Heart left ventricle (tissue), 16 donors: ENCODE measurements at places on chromosomes 3 and 15. TPM values are rescaled to one million over a fixed set of nuclear protein-coding genes. Genes with fewer than 3 reads are reported as not detected.

GRCh38 chr3:197000211-197000610 lies 29.4 kb downstream of the MELTF start:
- no peaks in the 10 kb centered on the region for H3K27me3 ChIP-seq
- no peaks in the 10 kb centered on the region for H3K4me1 ChIP-seq
- H3K4me3 ChIP-seq, result no peak overlapping the region
- peak; percentile 10 for DNase-seq

DNA sequence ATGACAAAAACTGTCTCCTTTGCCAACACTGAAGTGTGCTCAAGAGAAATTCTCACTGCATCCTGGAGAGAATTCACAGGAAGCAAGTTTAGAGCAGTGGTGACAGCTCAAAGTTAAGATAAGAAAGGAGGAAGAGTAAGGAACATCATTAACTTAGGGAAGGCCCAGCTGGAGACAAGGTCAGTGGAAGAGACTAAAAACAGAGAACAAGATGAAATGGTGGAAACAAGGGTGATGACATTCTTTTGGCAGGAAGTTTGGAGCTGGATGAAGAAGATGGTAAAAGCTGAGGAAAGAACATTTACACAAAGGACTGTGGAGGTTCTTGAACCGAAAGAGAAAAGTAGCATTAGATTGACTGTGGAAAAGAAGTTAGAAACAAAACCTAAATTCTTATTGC lies 6.7 kb upstream of the SUCLG2 start:
- H3K36me3 ChIP-seq, result no peaks in the 10 kb centered on the region
- H3K4me3 ChIP-seq, result no peak overlapping the region
- H3K4me1 ChIP-seq, result no peaks in the 10 kb centered on the region

Gene POU1F1
- total RNA-seq, result not detected

DNA sequence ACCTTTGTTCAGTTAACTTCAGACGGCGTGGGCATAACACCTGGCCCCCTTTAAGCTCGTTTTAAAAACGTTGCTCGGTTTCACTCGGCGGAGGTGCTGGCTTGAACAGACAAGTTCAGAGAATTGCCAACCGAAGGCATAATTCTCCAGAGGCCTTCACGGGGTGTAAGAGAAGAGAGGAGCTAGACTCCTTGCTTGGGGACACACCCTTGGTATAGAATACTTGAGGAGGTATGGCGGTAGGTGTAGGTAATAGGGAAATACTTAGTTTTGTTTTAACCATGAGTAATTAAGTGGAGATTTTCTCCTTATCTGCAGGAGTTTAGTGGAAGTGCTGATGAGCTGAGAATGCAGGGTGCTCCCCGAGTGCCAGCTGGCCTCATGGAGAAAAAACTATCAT lies 921 bp downstream of the FBXL2 start:
- H3K4me1 ChIP-seq, result peaks cover 11% of the 10 kb centered on the region
- H3K27ac ChIP-seq, result no peak overlapping the region
- no peak for DNase-seq
- H3K4me3 ChIP-seq, result peak overlapping the region; percentile 64
- no peaks in the 10 kb centered on the region for H3K36me3 ChIP-seq

Gene C3orf49
- total RNA-seq, result not detected

Gene HACD2
- 9.1 TPM for total RNA-seq

Gene STOML1
- 26.1 TPM for total RNA-seq
